Ureter (tissue), 1 donor: ENCODE measurements at places on chromosomes 16 and 17. TPM values are rescaled to one million over a fixed set of nuclear protein-coding genes. Genes with fewer than 3 reads are reported as not detected.

Gene TSPAN10
- total RNA-seq: 2.5 TPM

Gene EFCAB13
- 15.4 TPM for total RNA-seq

Gene LGALS9
- 80.7 TPM for total RNA-seq

Gene SOX8
- total RNA-seq: 0.73 TPM

Gene IL21R
- 0.60 TPM for total RNA-seq

Gene G6PC1
- total RNA-seq: not detected

Gene DBNDD1
- 3.0 TPM for total RNA-seq

Gene TMEM114
- total RNA-seq: not detected

Gene HOXB13
- total RNA-seq: not detected

Gene KRT222
- 3.6 TPM for total RNA-seq

Gene GLP2R
- 0.10 TPM for total RNA-seq

Gene SULT1A2
- total RNA-seq: 2.9 TPM

Gene ITGAD
- not detected for total RNA-seq

Gene C17orf100
- total RNA-seq: 1.8 TPM

Gene MGAT5B
- total RNA-seq: 1.7 TPM

Gene RAP1GAP2
- total RNA-seq: 49.2 TPM

Gene CACNG1
- total RNA-seq: not detected

Gene CDC42EP4
- total RNA-seq: 70.8 TPM

Gene MYH1
- total RNA-seq: 0.05 TPM

Gene PIK3R5
- total RNA-seq: 8.4 TPM

Gene BAIAP2
- total RNA-seq: 48.7 TPM

Gene EFNB3
- 2.3 TPM for total RNA-seq

Gene SMIM22
- total RNA-seq: 225 TPM

Gene CCL8
- total RNA-seq: not detected

Gene GPRC5B
- 23.2 TPM for total RNA-seq

Gene KCNH6
- not detected for total RNA-seq

Gene CACNA1G
- 0.36 TPM for total RNA-seq

Gene PLA2G10
- total RNA-seq: 1.4 TPM

Gene C16orf89
- 10.0 TPM for total RNA-seq

Gene HYDIN
- total RNA-seq: 8.4 TPM

Gene CFAP119
- total RNA-seq: 8.7 TPM

Gene VAT1L
- 0.65 TPM for total RNA-seq

Gene RANBP10
- total RNA-seq: 25.3 TPM

Gene PLD2
- total RNA-seq: 59.1 TPM

Gene SCNN1B
- total RNA-seq: 55.8 TPM

Gene TLCD3A
- total RNA-seq: 38.3 TPM

Gene INCA1
- 1.1 TPM for total RNA-seq

Gene GAA
- 60.7 TPM for total RNA-seq

Gene MAP2K6
- total RNA-seq: 10.6 TPM

Gene MIS12
- total RNA-seq: 17.7 TPM

Gene SULT1A4
- total RNA-seq: 3.3 TPM

Gene SEZ6
- not detected for total RNA-seq

Gene PTGES3L
- total RNA-seq: 2.7 TPM

Gene TNP2
- total RNA-seq: not detected

Gene CA7
- not detected for total RNA-seq

Gene ACAP1
- total RNA-seq: 12.7 TPM

Gene ADAT1
- total RNA-seq: 87.1 TPM

Gene COPRS
- 24.3 TPM for total RNA-seq

Gene UNC13D
- total RNA-seq: 75.3 TPM
